Kidney (tissue), 22 donors: ENCODE measurements at places on chromosomes 6 and 20. TPM values are rescaled to one million over a fixed set of nuclear protein-coding genes. Genes with fewer than 3 reads are reported as not detected.

Gene LY6G6F
- not detected for polyA plus RNA-seq

Gene PTCRA
- not detected for polyA plus RNA-seq

DNA sequence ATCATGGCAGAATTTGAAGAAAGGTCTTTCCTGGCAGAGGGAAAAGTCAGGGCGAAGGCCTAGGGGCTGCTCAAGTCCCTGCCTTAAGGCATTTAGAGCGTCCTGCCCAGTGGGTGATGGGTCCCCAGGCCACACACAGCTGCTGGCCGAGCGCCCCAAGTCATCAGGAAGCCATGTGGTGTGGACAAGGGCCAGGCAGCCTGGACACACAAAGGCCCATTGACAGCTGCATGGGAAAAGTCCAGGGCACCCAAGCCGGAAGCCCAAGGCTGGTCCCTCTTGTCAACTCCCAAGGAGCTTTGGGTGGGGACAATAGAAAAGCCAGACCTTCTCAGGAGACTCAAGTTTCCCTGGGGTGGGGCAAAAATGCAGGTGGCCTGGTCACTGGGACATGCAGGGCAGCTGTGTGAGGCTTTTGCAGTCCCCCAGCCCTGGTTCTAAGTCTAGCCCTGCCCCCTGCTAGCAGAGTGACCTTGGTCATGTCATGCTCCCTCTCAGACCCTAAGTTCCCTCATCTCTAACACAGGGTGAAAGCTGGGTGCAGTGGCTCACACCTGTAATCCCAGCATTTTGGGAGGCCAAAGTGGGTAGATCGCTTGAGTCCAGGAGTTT is 44.3 kb upstream of the PTGIS start:
- H3K27me3 ChIP-seq, result no peaks in the 10 kb centered on the region
- peak; percentile 66 for DNase-seq
- H3K36me3 ChIP-seq, result no peaks in the 10 kb centered on the region
- no peaks in the 10 kb centered on the region for H3K4me1 ChIP-seq
- no peak overlapping the region for H3K27ac ChIP-seq
- H3K4me3 ChIP-seq, result no peak overlapping the region

DNA sequence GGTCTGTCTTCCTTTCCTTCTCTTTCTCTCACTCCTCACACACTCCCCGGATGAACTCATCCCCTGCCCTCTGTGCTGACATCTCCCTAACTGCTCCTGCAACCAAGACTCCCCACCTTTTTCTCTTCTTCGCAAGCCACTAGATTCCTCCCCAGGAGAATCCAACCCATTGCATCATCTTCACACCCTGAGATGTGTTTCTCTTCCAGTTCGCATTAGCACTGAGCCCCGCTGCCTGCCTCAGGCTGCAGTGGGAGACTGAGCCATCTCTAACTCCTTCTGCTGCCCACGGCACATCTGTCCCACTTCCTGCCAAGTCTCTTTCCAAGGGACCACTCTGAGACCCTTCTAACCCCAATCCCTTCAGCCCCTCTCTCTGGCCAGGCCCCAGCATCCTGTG is 67.2 kb upstream of the NNAT start:
- H3K4me3 ChIP-seq, result no peak overlapping the region
- H3K27ac ChIP-seq, result no peak overlapping the region
- no peaks in the 10 kb centered on the region for H3K36me3 ChIP-seq
- no peaks in the 10 kb centered on the region for H3K27me3 ChIP-seq
- no peaks in the 10 kb centered on the region for H3K4me1 ChIP-seq

DNA sequence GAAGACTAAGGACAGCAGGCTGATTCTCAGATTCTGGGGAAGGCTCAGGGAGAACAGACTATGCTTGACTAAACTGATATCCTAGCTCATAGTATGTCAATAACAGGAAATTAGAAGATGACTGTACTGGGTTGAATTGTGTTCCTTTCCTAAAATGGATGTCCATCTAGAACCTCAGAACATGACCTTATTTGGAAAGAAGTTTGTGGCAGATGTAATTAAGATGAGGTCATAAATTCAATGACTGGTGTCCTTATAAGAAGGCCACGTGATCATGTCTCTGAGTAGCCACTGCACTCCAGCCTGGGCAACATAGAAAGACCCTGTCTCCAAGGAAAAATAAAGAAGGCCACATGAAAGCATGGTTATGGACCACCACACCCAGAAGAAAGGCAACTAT is 113.9 kb upstream of the STMND1 start:
- no peaks in the 10 kb centered on the region for H3K4me1 ChIP-seq
- H3K27ac ChIP-seq, result no peak overlapping the region
- H3K4me3 ChIP-seq, result no peak overlapping the region
- H3K27me3 ChIP-seq, result no peaks in the 10 kb centered on the region

DNA sequence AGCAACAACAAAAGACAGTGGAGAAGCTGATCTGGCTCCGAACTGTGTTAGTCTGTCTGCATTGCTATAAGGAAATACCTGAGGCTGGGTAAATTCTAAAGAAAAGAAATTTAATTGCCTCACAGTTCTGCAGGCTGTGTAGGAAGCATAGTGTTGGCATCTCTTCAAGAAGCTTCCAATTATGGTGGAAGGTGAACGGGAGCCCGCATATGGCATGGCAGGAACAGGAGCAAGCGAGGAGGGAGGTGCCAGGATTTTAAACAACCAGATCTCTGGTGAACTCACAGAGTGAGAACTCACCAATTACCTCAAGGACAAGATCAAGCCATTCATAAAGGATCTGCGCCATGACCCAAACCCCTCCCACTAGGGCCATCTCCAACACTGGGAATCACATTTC is 293.5 kb downstream of the SMOC2 start:
- H3K27me3 ChIP-seq, result no peaks in the 10 kb centered on the region
- H3K4me1 ChIP-seq, result no peaks in the 10 kb centered on the region

- no peak overlapping the region for H3K4me3 ChIP-seq
- no peak overlapping the region for H3K27ac ChIP-seq
- no peak for DNase-seq
- no peaks in the 10 kb centered on the region for H3K27me3 ChIP-seq
Observed at GRCh38 chr20:10972219-10972860, 298.5 kb upstream of the JAG1 start.

DNA sequence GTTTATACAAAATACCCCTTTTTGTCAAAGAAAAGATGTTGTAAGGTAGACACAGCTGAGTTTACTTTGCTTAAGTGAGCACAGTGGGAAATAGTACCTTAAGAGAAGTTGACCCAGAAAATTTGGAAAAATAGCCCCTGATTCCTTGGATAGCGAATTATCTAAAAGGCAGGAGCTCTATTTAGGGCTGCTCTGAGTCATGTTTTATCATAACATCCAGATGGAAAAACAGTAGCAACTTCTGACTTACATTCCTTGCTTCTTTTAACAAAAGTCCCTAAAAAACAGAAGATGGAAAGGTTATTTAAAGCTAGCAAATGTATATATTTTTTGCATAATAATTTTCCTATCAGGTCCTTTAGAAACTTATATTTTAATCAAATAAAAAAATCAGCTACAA is 59.0 kb downstream of the THEMIS start:
- no peaks in the 10 kb centered on the region for H3K36me3 ChIP-seq
- DNase-seq, result no peak
- no peaks in the 10 kb centered on the region for H3K27me3 ChIP-seq
- no peaks in the 10 kb centered on the region for H3K4me1 ChIP-seq

DNA sequence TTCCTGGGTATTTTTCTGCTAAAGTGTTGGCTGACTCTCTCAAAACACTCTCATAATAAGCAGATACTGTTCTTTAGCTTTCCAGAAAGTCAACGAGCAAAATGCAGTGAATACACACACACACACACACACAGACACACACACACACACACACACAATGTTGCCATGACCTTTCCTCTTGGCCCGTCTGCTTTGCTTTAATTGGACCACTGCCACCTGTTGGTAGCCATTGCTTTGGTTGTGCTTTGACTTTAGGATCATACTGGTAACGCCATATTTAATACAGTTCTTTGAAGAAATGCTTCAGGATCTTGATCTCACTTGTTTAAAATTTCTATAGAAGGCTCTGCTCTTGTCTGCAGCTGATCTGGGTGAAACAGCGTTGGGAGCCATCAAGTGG is 4.4 kb downstream of the FIG4 start:
- no peak overlapping the region for H3K4me3 ChIP-seq
- no peak for DNase-seq
- no peak overlapping the region for H3K27ac ChIP-seq
- no peaks in the 10 kb centered on the region for H3K36me3 ChIP-seq

DNA sequence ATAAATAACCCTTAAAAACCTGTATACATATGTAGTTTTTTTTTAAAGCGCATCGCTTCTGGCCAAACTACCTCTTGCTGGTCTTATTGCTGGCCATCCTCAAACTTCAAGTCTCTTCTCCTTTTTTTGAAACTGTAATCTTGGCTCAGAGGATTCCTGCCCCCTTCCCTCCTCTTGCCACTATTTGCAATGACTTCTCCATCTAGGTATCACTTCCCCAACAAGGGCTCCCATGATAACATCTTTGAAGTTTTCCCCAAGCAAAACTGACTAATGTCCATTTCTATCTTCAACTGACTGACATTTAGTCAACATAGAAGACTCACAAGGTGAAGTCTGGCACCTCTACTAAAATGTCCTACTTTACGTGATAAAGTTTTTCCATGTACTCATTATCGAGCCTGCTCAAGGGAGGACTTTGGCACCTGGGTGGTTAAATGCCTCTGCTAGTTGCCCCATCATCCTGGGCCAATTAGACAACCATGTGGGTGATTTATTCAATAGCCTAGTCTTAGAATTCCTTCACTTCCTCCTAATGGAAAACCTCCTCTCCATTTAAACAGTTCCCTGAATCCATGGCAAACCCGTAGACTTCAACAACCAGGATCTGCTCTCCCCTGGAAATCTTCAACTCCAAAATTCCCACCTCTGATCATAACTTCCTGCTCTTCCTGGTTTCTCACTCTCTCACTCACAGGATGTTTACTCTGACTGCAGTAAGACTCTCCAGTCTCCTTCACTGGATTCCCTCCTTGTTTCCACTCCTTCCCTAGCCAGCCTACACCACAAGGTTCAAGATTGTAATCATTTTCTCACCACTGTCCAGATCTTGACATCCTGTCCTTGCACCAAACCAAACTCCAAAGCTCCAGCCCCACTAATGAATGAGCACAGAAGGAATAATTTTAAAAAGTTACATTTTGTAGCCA is 9.4 kb upstream of the PLAGL1 start:
- DNase-seq, result no peak
- H3K4me3 ChIP-seq, result no peak overlapping the region
- no peaks in the 10 kb centered on the region for H3K4me1 ChIP-seq
- no peaks in the 10 kb centered on the region for H3K36me3 ChIP-seq
- no peaks in the 10 kb centered on the region for H3K27me3 ChIP-seq
- H3K27ac ChIP-seq, result no peak overlapping the region

DNA sequence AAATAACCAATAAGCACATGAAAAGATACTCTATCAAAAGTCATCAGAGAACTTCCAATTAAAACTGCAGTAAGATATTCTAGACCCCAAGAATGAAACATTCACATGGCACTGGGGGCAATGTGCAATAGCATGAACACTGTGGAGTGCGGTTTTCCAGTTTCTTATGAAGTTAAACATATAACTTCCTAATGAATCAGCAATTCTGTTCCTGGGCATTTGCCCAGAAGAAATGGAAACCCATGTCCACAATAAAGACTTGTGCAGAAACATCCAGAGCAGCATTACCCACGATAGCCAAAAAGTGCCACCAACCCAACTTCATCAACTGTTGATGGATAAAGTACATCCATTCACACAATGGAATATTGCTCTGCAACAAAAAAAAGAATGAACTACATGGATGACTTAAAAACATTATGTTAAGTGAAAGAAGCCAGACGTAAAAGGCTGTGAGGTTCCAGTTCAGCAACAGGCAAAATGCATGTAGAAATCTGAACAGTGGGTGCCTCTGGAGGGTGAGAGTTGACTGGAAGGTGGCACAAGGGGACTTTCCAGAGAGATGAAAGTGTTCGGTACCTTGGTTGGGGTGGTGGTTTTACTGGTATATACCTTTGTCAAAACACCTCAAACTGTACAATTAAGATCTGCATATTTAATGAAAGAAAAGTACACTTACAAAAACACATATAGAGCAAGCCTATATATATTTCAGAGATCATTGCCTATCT is 207.2 kb upstream of the ECI2 start:
- no peak overlapping the region for H3K27ac ChIP-seq
- H3K4me3 ChIP-seq, result no peak overlapping the region
- DNase-seq, result no peak

DNA sequence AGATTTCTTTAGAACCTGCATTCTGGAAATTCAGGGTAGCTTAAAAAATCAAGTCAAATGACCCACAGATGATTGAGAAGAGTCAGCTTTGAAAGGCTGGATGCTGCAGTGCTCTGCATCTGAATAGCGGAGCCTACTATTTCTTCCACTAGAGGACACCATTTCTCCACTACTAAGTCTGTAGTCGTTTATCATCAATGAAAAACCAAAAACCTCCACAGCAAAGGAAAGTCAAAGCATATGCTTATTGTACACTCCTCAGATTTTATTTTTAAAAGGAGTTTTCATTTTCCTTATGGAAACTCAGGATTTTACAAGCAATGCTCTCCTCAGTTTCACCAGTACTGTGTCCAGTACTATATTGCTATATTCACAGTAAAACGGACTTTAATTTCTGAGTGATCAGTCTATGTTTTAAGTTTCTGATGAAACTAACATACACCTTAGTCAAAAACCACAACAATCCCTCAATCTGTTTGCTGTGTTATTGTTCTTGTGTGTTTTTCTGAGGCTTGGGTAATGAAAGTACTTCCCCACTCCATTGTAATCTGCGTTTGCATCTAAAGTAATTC is 50.5 kb upstream of the ENPP5 start:
- H3K27me3 ChIP-seq, result no peaks in the 10 kb centered on the region
- peak; percentile 78 for DNase-seq
- H3K4me3 ChIP-seq, result no peak overlapping the region
- no peaks in the 10 kb centered on the region for H3K4me1 ChIP-seq
- no peak overlapping the region for H3K27ac ChIP-seq

DNA sequence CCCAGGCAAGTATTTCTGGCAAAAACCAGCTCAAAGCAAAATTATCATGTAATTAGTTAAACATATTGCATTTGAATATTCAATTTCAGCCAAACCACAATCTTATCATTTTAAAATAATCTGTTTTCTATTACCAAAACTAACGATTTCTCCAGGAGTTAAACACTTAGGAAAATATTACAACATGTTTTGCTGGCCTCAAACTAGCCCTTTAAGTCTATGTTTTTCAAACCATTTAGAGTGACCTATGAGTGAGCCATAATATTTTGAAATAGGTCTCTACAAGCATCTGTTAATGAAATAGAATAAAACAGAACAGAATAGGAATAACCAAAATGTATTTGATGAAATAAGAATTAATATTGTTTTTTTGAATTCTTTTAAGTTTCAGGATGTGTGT is 370.9 kb downstream of the COL12A1 start:
- no peak overlapping the region for H3K4me3 ChIP-seq
- H3K27me3 ChIP-seq, result no peaks in the 10 kb centered on the region
- no peak for DNase-seq
- H3K27ac ChIP-seq, result no peak overlapping the region
- no peaks in the 10 kb centered on the region for H3K36me3 ChIP-seq

- H3K4me1 ChIP-seq, result no peaks in the 10 kb centered on the region
- H3K36me3 ChIP-seq, result no peaks in the 10 kb centered on the region
- no peaks in the 10 kb centered on the region for H3K27me3 ChIP-seq
- no peak overlapping the region for H3K27ac ChIP-seq
- DNase-seq, result no peak
Observed at GRCh38 chr6:3045777-3046176, 22.5 kb upstream of the RIPK1 start.
